Stimulated activated CD4-positive, alpha-beta T cell treated with anti-CD3 and anti-CD28 coated beads, Interleukin-1b, Interleukin-23, amount 100 ng/mL, for 1 hour (primary cell): ENCODE measurements at places on chromosomes 11 and 22.
A peak's percentile ranks its signal among the peaks of the same experiment; 100 is the strongest.

GRCh38 chr11:14751975-14752407 lies 108.4 kb downstream of the PDE3B start:
- no peak for DNase-seq

- no peak for DNase-seq
Observed at GRCh38 chr11:120142441-120143100, 4.7 kb upstream of the TRIM29 start.

GRCh38 chr22:26529345-26529744 lies 17.1 kb upstream of the TFIP11 start:
- DNase-seq = no peak

DNA sequence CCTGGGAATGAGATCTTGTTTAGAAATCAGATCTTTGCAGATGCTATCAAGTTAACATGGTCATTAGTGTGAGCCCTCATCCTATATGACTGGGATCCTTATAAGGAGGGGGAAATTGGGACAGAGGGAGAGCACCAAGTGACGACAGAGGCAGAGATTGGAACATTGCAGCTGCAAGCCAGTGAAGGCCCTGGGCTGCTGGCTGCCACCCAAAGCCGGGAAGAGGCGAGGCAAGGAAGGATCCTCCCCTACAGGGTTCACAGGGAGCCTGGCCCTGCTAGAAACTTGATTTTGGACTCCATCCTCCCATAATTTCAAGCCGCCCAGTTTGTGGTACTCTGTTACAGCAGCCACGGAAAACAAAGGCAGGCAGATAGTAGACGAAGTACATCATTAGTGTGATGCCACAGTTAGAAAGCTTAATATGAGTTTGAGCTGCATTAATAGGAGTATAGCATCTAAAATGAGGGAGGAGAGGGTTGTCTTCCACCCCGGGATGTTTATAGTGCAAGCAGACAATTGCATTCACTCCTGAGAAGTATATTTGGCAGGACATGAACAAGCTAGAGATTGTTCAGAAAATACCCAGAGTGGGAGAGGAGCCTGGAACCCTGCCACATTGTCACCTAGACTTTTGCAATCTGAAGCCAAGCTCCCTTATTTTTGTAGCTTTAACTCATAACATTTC lies 56.8 kb upstream of the CLMP start:
- no peak for DNase-seq

DNA sequence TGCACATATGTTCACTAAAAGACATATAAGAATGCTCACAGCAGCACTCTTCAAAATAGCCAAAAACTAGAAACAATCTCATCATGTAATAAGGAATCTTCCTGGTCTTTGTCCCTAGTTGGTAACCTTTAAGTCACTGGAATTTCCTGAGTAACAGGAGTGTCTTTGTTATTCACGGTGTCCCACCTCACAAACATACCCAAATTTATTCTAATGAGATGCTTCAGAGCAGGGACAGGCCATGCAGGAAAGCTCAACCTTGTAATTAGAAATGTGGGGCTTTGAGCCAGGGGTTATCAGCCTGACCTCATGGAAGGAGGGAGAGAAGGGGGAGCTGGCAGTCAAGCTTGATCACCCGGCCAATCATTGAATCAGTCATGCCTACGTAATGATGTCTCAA lies 40.3 kb upstream of the NFRKB start:
- no peak for DNase-seq

DNA sequence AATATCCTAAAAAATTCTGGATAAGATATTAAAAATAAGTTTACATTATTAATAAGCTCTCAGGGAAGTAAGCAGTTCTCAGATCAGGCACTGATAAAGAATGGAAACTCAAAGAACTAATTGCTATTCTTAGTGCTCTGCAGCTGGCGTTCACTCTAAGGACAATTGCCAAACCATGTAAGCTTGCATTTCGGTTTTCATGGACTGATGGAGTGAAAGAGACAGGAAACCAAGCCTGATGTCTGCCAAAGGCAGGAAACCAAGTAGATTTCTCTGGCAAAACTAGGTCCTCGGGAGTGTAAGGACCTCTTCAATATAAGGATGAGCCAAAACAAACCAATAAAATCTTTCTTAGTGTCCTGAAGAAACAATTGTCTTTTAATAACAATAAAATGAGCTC lies 355.2 kb downstream of the RAB38 start:
- no peak for DNase-seq

GRCh38 chr11:457111-457760 lies 7.2 kb downstream of the PTDSS2 start:
- DNase-seq = no peak

DNA sequence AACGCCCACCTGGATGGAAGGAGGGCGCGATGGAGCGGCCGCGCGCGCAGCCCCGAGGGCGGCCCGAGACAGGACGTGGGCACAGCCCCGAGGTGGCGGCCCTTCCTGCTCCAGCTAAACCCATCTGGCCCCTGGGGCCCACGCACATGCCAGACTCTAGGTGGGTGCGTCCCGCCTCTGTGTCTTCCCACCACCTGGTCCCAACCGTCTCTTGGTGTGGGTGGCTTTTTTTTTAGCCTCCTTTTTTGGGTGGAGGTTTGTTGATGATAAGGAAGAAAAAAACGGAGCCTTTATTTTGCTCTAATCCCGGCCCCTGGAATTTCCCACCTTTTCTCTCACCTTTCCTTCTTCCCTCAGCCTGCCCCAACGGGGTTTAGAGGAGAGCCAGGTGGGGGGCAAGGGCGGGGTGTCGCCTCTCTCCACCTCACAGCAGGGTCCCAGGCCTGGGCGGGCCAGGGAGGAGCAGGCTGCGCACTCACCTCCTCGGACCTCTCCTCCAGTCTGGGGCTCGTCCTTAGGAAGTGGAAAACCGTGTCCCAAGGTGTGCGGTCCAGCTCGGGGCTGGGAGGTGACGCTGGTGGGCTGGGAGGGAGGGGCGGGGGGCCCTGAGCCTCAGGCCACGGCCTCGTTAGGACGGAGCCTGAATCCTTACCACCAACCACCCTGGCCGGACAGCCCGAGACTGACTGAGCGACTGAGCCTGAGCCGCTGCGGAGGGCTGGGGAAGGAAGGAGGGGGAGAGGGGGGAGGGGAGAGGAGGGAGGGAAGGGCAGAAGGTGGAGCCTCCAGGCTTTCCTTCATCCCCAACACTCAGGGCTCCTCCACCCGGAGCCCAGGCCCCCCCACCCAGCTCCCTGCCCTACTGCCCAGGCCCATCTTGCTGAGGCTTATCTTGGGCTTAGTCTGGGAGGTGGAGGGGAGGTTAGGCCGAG lies at the start of gene SOX10:
TSS of gene SOX10 (minus strand) at position 696 of the 932 bp plus-strand sequence. CDS start 771 bp downstream, outside the sequence.
- DNase-seq = no peak

DNA sequence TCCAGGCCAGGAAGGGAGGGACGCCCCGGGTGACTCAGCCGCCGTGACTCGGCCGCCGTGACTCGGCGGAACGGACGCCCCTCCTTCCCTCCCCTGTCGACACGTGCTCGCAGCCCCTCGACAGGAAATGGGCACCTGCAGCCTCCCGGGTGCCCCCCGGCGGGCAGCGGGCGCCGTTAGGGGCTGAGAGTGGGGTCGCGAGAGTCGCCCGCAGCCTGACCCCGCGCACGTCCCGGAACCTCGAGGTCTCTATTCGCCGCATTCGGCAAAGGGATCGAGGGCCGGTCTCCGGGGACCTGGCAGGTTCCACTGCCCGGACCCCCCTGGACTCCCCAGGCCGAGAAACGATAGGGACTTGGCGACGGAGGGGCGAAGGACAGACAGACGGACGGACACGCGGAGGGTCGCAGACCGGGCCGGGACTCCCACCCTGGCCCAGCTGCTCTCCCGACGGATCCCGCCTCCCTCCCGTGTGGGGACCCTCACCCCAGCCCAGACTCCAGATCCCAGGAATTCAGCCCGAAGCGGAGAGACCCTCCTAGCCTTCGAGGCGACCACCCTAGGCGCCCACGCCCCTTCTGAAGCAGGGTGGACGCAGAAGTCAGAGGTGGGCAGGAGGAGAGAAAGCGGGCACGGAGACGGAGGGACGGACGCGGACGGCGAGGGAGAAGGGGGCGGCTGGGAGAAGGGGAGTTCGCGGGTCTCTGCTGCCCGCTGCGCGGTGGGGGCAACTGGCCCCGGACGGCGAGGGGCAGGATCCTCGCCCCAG lies 648 bp downstream of the FOSL1 start:
- peak; percentile 62 for DNase-seq

- no peak for DNase-seq
Observed at GRCh38 chr11:60978546-60979380, 7.3 kb downstream of the CD6 start.

DNA sequence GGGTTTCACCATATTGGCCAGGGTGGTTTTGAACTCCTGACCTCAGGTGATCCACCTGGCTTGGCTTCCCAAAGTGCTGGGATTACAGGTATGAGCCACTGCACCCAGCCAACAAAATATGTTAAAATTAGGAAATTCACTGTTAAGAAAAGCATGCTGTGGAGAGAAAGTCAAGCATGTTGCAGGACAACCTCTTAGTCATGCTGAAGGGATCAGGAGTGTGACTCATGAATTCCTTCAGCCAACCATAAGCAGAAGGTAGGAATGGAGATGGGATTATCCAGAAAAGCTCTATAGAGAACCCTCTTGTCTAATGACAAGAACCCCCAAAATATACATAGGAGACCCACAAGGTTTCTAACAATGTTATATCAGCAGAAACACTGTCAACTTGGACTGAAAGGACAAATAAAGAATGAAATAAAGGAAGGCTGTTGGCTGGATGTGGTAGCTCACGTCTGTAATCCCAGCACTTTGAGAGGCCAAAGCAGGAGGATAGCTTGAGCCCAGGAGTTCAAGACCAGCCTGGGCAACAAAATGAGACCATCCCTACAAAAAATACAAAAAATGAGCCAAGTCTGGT lies 16.0 kb downstream of the MRTFA start:
- DNase-seq = no peak

- no peak for DNase-seq
Observed at GRCh38 chr11:126660321-126660720, 304.8 kb downstream of the ST3GAL4 start.

DNA sequence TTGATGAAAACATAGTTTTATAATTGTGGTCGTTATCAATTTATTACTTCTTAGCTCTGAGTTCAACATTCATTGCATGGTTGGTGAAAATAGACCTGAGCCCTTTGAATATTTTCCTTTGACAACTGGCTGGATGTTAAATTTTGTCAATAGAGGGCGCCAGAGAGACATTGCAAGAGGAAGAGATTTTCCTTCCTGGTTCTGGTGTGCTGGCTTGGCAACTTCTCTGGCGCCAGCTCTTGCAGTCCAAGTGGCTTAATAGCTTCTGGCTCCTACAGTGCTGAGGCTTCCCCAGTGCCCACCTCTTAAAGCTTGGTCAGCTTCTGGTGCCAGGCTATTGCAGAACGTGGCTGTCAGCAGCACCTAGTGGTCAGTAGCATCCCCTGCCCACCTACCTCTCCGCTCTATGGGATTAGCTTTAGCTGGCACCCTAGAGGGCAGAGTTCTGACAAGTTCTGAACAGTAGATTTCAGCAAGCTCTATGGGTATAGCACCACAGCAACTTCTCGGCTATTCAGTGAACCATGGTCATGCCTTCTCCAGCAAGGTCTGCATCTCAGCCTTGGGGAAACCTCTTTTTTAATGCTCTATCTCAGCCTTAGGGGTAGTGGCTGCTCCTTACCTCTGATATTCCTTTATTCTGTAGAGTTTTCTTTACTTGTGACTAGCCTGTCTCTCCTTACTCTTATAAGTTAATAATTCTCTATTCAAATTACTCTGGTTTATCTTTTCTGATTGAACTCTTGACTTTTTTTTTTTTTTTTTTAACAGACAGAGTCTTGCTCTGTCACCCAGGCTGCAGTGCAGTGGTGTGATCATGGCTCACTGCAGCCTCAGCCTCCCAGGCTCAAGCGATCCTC lies 59.4 kb downstream of the ACER3 start:
- peak; percentile 9 for DNase-seq

DNA sequence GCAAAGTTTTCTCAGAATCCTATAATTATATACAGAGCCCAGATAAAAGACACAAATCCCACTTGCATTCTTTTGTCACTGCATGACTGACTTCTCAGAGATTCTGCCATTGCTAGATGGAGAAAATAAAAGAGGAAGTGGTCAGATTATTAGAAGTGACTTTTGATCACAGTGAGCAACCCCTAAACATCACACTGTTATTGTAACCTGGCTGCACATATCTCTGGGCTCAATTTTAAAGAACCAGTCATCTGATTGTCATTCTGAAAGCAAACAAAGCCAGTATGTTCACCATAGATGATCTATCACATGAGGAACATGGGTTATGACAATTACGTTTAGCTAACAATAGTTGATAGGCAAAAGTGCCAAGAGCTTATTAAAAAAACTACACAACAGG lies 47.8 kb downstream of the COPB1 start:
- DNase-seq = no peak

DNA sequence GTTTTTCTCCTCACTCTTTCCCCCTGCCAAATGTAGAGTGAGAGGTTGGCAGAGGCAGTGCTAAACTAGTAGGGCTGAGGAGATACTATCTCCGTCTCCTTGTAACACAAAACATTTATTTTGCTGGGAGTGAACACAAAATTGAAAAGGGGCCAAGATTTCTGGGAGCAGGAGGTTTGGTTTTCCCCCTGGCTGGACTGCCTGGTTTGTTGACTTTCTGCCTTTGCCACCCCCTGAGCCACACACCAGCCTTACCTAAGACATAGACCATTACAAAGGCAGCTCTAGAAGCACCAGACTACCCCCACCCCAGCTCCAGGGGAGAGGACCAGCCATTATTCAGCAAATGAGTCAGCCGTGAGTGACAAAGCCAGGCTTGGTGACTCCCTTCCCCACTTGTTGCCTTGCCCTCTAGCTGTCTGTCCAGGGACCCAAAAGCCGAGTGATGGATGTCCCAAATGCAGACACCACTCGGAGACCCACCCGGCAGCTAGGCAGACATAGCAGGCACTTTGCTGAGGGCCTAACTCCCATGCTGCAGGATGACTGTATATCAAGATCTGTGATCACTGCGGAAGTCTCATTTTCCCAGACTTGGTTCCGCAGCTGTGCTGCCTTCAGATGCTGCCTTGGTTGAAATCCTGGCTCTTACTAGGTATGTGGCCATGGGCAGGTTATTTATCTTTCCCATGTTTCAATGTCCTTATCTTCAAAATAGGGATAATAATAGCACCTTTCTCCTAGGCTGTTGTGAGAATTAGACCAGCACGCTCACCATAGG lies 17.7 kb upstream of the CDON start:
- DNase-seq = no peak

- no peak for DNase-seq
Observed at GRCh38 chr11:6156628-6157359, 13.3 kb downstream of the OR52B2 start.

- no peak for DNase-seq
Observed at GRCh38 chr11:119347242-119347641, 737 bp upstream of the MFRP start.

- DNase-seq = no peak
Observed at GRCh38 chr11:46253258-46254132, 24.0 kb upstream of the CREB3L1 start.
